Stimulated activated CD8-positive, alpha-beta memory T cell treated with anti-CD3 and anti-CD28 coated beads, Interleukin-15, amount 100 ng/mL, for 24 hours (primary cell): ENCODE measurements at places on chromosomes 7 and 10.

GRCh38 chr10:100965820-100966219 lies 3.5 kb upstream of the SEMA4G start:
- no peak for DNase-seq

DNA sequence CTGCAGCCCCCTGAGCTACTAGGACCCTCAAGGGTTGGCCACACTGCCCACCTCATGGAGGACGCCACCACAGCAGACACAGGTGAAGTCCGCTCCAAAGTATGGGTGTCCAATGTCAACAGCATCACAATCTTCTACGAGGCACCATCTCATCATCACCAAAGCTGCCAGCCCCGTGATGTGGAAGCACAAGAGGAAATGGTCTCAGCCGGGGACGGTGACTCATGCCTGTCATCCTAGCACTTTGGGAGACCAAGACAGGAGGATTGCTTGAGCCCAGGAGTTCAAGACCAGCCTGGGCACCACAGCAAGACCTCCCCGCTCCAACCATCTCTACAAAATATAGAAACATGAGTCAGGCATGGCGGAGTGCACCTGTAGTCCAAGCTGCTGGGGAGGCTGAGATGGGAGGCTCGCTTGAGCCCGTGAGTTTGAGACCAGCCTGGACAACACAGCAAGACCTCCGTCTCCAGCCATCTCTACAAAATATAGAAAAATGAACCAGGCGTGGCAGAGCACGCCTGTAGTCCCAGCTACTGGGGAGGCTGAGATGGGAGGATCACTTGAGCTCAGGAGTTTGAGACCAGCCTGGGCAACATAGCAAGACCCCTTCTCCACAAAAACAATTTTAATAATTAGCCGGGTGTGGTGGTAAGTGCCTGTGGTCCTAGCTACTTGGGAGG lies 48.8 kb upstream of the MYL10 start:
- no peak for DNase-seq

- DNase-seq: no peak
These were observed 237.4 kb upstream of the SEMA3D start for GRCh38 chr7:85424298-85424697.

DNA sequence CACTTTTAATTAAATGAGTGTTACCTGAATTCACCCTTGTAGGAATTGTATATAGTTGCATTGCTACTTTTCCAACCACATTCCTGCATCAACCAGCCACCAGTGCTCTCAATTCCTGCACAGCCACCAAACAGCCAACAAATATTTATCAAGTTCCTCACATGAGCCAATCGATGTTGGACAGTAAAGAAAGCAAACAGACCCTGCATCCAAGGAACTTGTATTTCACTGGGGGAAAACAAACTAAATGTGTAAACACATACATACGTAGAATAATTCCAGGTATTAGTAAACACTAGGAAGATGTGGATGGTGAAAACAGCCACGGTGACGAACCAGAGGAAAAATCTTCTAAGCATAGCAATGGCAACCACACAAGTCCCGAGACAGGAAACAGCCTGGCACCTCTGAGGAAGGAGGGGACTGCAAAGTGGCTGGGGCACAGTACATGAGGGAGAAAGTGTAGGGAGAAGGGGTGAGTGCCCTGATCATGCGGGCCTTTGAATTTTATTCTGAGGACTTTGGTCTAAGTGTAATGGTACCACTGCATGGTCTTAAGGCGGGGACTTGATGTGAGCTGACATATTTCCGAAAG lies 111.2 kb downstream of the XRCC2 start:
- no peak for DNase-seq

DNA sequence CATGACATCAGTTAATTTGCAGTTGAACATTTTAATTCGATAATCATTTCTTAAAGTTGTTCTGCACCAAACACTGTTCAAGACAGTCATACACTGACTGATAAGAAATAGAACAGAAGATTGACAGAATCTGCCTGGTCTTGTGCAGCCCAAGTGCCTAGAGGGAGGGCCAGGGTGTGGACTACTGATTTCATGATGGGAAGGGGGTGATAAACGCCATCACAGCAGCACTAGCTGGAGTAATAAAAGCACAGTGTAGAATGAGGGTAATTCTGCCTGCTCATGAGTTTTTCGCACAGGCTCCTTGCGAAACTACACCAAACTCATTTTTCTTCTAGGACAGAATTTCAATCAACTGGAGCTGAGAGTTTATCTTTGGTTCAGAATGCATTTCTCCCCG lies 270.1 kb downstream of the ARL4A start:
- no peak for DNase-seq

- no peak for DNase-seq
These were observed 330.8 kb downstream of the PCDH15 start for GRCh38 chr10:54470324-54470631.

- DNase-seq: no peak
These were observed 124.2 kb downstream of the FAM53B start for GRCh38 chr10:124619802-124620490.

- DNase-seq: no peak
These were observed 9.5 kb upstream of the BLNK start for GRCh38 chr10:96280859-96281258.

DNA sequence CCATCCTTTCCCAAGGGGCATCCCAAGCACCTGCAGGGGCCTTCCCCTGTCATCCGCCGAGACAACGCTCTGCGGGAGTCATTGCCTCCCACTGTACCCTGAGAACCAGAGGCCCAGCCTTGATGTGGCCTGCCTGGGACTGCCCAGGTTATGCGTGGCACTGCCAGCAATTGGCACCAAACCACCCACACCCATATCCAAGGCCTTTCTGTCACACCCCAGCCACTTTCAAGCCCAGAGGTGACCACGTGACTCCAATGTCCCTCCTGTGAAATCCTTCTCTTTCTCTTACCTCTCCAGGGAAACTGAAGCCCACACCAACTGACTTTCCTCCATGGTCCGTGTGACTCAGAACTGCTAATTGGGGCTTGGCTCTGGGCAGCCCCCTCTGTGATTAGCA lies 123.9 kb downstream of the C10orf105 start:
- DNase-seq: no peak

- DNase-seq: no peak
These were observed 190.0 kb downstream of the FAM107B start for GRCh38 chr10:14584661-14585060.

DNA sequence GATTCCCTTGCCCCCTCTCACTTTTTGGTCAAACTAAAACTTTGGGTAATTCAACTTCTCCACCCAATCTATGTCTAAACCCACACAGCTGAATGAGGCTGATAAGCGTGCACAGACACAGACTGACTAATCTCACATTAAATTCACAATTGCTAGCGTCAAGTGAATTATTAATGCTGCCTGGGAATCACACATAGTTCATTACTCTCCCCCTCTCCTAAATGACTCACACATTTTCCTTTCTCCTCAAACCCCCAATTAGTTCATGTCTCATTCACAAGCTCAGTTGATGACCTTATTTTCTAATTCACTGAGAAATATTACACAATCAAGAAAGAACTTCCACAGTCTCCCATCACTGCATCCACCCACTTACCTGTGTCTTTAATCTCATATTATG lies 14.5 kb downstream of the KLF14 start:
- DNase-seq: no peak

GRCh38 chr7:8295638-8296361 lies 33.8 kb upstream of the ICA1 start:
- no peak for DNase-seq

DNA sequence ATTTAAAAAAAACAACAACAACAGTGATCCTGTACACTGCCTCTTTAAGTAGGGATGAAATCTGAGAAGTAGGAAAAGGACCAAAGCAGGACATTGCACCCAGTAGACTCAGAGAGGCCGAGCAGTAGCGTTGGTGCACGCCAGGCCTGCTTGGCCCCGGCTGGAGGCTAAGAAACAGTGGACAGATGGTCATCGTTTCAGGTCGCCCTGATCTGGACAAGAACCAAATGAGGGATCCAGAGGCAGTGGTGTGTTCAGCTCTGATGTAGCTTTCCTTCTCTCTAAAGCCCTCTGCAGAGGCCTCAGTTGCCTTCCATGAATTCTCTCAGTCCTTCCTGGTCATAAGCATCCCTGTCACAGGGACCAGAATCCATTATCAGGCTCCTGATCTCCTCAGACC lies 142.2 kb upstream of the CDCA7L start:
- DNase-seq: no peak

DNA sequence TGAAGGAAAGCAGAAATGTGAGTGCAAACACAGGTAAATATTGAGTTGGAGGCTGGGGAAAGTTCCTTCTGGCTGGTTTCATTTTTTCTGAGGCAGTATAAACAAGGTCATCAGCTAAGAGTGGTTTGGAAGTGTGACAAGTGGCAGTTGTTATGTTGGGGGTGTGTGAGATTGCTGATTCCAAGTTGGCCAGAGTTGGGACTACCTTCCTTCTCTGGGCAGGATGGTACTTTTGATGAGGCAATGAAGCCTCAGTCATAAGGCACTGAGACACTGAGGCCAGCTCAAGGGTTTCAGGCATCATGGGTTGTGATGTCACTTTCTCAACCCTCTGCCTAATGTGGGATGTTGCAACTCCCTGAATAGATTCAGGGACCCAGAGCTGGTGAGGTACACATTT lies 8.2 kb upstream of the PTTG1IP2 start:
- no peak for DNase-seq

- no peak for DNase-seq
These were observed 54.7 kb downstream of the STEAP1B start for GRCh38 chr7:22445140-22445743.

DNA sequence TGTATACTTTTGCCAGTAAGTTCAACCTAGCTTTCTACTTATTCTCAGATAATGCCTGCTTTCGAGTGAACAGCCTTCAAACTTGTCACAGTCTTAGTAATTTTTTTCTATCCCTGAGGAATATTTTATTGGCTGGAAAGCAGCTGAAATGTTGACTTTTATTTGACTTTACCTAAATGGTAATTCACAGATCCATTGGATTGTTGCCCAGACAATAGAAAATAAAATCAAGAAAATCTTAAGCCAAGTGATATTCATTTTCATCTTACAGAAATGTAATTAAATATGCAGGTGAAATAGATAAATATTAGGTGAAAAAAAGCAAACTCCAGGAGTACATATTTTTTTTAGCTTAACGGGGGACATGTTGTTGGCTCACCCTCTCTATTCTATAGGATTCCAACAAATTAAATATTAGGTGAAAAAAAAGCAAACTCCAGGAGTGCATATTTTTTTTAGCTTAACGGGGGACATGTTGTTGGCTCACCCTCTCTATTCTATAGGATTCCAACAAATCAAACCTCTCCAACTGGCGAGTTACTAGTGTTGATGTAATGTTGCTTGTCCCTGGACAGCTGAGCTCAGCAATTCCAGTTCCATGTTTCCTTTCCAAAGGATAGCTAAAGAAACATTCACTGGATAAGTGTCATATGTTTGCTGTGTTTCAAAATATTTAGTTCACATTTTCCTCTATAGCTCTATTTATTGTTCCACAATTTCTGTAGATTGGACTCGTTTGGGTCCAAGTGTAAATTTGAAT lies 4.2 kb downstream of the TMEM26 start:
- no peak for DNase-seq

- DNase-seq: no peak
These were observed 6.1 kb downstream of the NYAP1 start for GRCh38 chr7:100489824-100490223.

GRCh38 chr10:655184-655583 lies 34.3 kb downstream of the DIP2C start:
- no peak for DNase-seq

DNA sequence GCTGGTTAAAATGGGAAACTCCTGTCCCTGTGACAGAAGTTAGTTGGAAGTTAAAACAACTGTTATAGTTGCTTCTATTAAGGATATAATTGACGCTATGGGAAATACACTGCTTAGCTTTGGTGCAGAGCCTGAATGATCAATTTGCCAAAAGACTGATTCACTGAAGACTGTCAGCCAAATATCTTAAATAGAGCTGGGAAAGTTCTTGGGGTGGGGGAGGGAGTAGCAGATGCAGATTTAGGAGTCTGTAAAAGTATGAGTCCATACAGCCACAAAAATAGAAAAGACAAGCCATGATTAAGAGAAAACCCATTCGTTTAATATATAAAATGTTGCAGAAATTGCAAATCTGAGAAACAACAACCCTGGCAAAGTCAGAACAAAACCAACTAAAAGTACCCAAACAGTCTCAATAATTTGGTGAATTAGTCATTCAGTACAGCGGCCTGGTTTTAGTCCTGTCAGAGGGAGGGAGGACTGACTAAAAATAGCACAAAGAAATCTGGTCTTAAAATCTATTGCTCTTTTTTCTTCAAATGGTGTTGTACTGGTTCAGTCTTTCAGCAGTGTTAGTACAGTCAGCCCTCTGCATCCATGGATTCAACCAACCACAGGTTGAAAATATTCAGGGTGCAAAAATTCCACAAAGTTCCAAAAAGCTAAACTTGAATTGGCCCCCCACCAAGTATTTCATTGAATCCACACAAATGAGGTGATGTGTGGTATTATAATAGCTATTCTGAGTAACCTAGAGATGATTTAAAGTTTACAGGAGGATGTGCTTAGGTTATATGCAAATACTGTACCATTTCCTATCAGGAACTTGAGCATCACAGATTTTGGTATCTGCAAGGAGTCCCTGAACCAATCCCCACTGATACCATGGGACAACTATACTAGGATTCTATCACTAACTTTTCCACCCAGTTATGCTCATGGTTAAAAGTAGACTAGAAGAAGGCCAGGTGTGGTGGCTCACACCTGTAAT lies 30.0 kb downstream of the STK17A start:
- DNase-seq: no peak

DNA sequence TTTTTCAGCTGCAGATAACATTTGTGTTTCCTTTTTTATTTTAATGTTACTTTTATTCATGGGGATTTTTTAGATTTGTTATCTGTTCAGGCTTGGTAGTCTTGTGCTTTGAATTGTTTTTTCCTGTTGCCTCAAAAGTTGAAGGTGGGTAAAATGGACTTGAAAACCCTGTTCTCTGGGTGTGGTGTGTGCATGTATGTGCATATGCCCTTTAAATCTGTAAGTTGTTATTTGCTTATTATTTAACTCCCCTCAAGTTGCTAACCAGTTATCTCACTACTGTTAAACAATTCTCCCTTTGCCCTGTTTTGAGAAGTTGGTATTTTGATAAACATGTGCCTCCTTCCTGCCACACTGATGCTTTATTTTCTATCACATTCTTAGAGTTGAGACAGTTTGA lies 30.6 kb downstream of the TSPAN14 start:
- DNase-seq: no peak

- no peak for DNase-seq
These were observed 28.0 kb downstream of the PRSS2 start for GRCh38 chr7:142798451-142799436.
